ENCODE measurements at places on chromosomes 3 and 15. TPM values are rescaled to one million over a fixed set of nuclear protein-coding genes. Genes with fewer than 3 reads are reported as not detected.

ATG7 gene
- 73.3 TPM for total RNA-seq

DNA sequence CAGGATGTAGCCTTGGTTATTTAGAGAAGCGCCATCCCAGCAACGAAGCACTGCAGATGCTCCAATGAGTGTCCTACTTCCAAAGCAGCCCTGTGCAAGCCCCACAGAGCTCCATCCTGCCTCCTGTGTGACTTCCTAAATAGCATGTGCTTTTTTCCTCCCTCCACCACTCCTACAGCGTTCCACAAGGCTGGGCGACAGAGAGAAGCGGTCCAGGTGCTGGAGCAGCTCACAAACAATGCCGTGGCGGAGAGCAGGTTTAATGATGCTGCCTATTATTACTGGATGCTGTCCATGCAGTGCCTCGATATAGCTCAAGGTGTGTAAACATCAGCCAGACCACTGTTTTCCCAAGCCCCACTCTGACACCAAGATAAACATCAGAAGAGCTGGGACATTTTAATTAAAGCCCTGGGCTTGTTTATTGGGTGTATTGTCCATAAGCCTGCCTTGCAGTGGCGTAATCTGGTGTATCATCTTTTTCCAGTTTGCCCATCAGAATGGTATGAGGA lies 22.2 kb upstream of the RHO start:
- H3K4me1 ChIP-seq: no peaks in the 10 kb centered on the region
- H3K27ac ChIP-seq: no peak overlapping the region
- no peaks in the 10 kb centered on the region for H3K36me3 ChIP-seq
- DNase-seq: no peak

SATB1 gene
- total RNA-seq: 24.0 TPM

GRCh38 chr3:75985432-75985831 lies 200.1 kb upstream of the ZNF717 start:
- H3K27ac ChIP-seq: no peak overlapping the region
- no peaks in the 10 kb centered on the region for H3K27me3 ChIP-seq
- no peak overlapping the region for H3K4me3 ChIP-seq
- no peaks in the 10 kb centered on the region for H3K36me3 ChIP-seq
